K562 (cell line): ENCODE measurements at places on chromosomes 2 and 18. TPM values are rescaled to one million over a fixed set of nuclear protein-coding genes. Genes with fewer than 3 reads are reported as not detected.

DNA sequence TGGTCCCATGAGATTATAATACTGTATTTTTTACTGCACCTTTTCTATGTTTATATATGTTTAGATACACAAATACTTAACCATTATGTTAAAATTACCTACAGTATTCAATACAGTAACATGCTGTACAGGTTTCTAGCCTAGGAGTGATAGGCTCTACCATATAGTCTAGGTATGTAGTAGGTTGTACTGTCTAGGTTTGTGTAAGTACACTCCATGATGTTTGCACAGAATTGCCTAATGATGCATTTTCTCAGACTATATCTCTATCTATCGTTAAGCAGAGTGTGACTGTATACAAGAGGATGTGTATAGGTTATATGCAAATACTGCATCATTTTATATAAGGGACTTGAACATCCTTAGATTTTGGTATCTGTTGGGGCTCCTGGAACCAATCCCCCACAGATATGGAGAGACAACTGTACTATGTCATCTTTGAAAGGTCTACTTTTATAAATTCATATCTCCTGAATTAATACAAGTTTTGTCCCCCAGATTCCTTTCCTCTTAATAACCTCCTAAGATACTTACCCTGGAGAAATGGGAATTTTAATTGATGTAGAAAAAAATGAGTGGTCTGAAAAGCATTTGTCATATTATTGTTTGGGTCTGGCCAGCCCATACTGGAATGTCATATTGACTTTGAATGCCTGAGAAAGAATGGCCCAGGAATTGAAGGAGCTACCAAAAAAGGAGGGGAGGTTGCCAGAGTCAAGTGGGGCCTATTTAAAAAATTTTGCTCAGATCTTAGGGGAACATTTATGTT is 36.6 kb downstream of the EHBP1 start:
- DNase-seq = no peak

- no peak for DNase-seq
These were observed 10.4 kb downstream of the MEIS1 start for GRCh38 chr2:66445076-66445924.

Gene ABCB11
- total RNA-seq = 0.18 and 0.25 TPM in 2 replicates

DNA sequence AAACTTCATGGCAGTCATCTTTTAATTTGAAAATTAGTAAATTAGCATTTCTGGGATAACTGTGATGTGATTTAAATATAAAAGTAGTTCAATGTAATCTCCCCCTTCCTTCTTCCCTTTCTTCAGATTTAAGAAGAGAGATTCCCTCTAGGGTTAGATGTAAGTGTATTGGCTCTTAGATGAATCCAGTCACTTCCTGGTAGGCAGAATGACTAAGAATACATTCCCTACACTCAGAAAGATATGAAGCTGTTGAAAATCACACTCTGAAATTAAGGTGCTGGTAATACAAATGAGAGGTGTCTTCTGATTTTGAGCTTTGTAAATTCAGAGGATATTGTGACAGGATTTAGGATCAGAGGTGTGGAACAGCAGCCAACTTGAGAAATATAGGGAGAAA is 71.6 kb downstream of the TDRD15 start:
- DNase-seq = no peak

Gene SP9
- 0.18 and 0.20 TPM in 2 replicates for total RNA-seq

GRCh38 chr18:22552899-22553460 is 135.3 kb upstream of the CTAGE1 start:
- DNase-seq = no peak

- no peak for DNase-seq
These were observed 28.8 kb downstream of the CTDP1 start for GRCh38 chr18:79708412-79708811.

DNA sequence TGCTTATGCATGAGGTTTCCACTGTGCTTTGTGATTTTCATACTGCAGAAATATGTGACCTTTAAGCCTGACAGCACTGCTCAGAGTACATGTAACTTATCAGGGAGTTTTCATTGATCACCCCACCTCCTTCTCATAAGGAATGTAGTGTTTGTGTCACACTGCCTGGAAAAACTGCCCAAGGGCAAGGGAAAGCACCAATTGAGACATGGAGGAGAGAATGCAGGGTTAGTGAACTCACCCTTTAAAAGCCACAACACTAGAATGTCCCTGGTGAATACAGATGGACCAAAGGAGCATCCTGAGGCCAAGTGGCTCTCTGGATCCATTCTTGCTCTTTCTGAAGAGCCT is 147.2 kb upstream of the SPATS2L start:
- no peak for DNase-seq

DNA sequence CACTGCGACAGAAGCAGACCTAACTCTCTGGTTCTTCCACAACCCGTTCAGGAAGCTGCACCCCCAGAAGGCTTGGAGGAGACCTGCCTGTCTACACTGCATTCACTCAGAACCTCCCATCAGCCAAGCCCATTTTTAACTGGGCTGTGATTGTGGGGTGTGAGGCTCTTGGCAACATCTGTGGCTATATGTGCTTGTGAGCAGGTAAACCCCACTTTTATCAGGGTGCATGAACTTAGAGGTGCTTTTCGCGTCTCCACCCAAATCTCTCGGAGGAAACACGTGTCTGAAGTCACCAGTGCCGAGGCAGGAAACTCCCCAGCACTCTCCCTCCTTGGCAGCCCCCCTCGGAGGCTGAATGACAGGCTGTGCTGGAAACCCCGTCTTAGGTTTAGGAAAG is 158.2 kb upstream of the SALL3 start:
- no peak for DNase-seq

Gene TXNL4A
- total RNA-seq = 132 and 139 TPM in 2 replicates

Gene CCDC141
- 0.09 TPM in 2 replicates for total RNA-seq

Gene SS18
- total RNA-seq = 66.5 and 71.3 TPM in 2 replicates

DNA sequence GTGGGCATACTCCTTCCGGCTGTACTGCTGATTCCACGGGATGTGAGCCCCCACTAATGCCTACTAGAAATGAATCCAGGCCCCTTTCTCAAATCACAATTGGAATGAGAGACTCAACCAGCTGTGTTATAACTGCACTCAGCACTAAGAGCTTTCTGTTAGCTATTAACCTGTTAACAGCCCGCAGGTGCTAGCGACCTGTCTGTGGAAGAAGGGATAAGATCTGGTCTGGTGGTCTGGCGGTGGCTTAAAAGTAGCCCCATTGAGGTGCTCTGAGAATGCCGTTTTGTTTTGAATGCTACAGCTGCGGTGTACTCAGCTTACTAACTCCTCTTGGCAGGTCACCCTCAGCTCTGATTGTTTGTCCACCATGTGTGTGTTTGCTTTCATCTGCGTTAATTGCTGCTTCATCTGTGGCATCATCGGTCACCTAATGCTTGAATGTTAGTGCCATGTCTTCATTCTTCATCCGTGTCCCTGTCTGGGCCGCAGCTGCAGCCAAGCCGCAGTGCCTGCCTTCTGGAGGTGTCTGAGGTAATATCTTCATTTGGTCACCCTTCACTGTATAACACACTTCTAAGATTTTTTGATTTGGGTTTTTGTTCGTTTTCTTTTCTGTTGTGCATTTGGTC is 16.3 kb downstream of the RAB12 start:
- no peak for DNase-seq

GRCh38 chr2:142223309-142223708 is 92.5 kb upstream of the LRP1B start:
- no peak for DNase-seq

Gene IFIH1
- 0.91 and 1.1 TPM in 2 replicates for total RNA-seq

GRCh38 chr2:15674637-15675455 is 83.2 kb downstream of the DDX1 start:
- DNase-seq = no peak

Gene MAB21L4
- not detected in 2 replicates for total RNA-seq

- DNase-seq = no peak
These were observed 216.7 kb downstream of the SETBP1 start for GRCh38 chr18:44897411-44897810.

GRCh38 chr2:48428449-48428848 is 101.5 kb upstream of the STON1 start:
- no peak for DNase-seq

- DNase-seq = no peak
These were observed 101.7 kb upstream of the PGAP1 start for GRCh38 chr2:197028230-197028629.

Gene DPP10
- total RNA-seq = not detected in 2 replicates

- DNase-seq = no peak
These were observed 22.5 kb upstream of the TACR1 start for GRCh38 chr2:75221862-75222261.

- DNase-seq = no peak
These were observed 196.5 kb downstream of the LRATD1 start for GRCh38 chr2:14828968-14829367.

Gene TNFAIP6
- total RNA-seq = not detected in 2 replicates

GRCh38 chr2:167293943-167294775 is 405.9 kb downstream of the XIRP2 start:
- no peak for DNase-seq

DNA sequence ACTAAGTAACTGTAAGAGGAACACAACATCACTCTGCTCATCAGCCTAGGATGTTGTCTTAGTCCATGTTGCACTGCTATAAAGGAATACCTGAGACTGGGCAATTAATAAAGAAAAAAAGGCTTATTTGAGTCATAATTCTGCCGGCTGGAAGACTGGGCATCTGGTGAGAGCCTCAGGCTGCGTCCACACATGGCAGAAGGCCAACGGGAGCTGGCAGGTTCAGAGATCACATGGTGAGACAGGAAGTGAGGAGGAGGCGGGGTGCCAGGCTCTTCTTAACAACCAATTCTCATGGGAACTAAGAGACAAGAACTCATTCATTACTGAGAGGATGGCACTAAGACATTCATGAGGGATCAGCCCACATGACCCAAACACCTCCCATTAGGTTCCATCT is 46.8 kb downstream of the EPG5 start:
- DNase-seq = no peak

DNA sequence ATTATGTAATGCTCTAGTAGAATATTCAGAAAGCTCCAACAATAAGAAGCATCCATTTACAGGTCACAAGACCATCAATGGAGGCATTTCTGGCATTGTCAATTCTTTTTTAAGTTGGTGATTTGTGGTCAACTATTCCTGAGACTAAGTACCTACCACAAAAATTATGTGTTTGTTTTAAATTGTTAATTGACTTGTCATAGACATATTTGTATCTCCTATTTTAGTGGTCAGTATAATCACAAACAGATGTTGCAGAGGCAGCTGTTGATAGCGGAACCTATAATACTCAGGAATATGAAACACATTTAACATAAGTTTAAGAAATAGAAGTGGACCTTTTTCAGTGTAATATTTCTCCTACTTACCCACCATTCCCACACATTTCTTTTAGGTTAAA is 430.1 kb downstream of the CCDC85A start:
- no peak for DNase-seq

GRCh38 chr2:31475692-31476091 is 61.1 kb upstream of the XDH start:
- DNase-seq = no peak

GRCh38 chr18:70290482-70291294 is 1.8 kb downstream of the SOCS6 start:
- peak; percentile 38 for DNase-seq

DNA sequence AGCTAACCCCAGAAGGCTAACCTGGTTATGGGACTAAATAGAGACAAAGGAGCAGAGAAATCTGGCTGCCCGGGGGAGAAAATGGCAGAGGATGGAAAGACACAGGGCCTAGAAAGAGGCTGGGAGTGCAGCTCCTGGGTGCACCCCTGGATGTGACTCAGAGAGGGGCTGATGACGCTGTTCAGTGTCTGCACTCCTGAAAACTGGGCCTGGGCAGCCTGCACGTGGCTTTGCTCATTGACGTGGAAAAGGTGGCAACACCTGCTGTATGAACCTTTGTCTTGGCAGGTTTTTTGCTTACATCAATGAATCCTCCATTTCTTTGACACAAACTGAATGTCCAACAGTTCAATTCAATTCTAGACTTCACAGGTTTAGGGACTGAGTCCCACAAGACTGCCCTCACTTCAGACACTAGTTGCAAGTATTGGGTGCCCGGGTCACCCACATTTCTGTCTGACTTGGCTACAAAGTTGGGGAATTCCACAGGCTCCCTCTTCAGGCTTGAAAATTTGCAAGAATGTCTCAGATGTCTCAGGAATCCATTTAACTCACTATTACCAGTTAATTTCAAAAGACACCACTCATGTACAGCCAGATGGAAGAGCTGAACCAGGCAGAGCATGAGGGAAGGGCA is 47.3 kb upstream of the PUM2 start:
- DNase-seq = no peak

- DNase-seq = no peak
These were observed 6.8 kb downstream of the B4GALT6 start for GRCh38 chr18:31677592-31677991.

Gene KDSR
- total RNA-seq = 19.8 and 24.7 TPM in 2 replicates

GRCh38 chr18:80070825-80071224 is 36.6 kb downstream of the RBFA start:
- no peak for DNase-seq

GRCh38 chr2:235029054-235029453 is 77.2 kb downstream of the SH3BP4 start:
- DNase-seq = no peak

Gene SLC16A14
- not detected in 2 replicates for total RNA-seq

DNA sequence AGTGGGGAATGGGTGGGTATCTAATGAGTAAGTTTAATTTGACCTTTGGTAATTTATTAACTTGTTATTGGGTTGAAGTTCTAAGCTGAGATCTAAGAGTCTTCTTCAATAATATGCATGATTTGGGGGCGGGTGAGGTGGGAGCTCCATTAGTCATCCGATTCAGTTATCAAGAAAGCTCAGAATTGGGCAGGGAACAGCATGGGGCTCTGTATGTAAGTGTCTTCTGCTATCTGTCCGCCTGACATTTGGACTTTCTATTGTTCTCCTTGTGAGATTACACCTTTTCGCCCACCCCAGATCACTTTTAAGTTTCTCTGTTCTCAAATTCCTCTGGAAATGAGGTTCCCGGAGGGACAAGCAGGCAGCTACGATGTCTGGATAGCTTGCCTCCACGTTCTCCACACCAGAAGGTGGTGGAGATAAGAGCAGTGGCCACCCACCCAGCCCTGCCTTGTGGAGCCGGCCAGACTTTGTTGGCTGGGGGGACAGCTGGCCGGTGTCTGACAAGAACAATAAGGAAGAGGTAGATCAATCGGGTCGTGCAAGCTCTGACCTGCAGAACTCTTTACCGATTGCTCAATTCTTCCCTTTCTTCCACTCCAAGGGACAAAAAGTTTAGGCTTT is 75.5 kb upstream of the GATA6 start:
- DNase-seq = peak; percentile 93

Gene LYPD6
- not detected in 2 replicates for total RNA-seq

DNA sequence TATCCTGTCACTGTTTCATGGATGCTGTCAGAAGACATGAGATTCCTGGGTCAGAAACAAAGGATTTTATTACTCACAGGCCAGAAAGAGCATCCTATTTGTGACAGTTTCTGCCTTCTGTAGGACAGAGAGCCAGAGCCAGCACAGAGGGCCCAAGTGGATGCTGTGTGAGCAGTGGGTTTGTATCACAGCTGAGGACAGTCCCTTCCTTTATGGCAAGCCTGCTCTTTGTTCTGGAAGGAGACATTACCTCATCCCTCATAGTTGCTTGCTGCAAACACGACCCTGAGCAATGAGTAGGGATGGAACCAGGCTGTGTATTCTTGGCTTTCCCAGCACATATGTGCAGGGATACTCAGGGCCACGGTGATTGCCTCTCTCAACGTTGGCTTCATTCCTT is 41.6 kb downstream of the ARHGEF4 start:
- no peak for DNase-seq

- DNase-seq = no peak
These were observed 1.9 kb upstream of the HOXD11 start for GRCh38 chr2:176105078-176105729.

- no peak for DNase-seq
These were observed 278.9 kb downstream of the PRKCE start for GRCh38 chr2:45930396-45930792.

Gene TUBA4B
- total RNA-seq = not detected in 2 replicates
